ENCODE measurements at places on chromosomes 3 and 15.

DNA sequence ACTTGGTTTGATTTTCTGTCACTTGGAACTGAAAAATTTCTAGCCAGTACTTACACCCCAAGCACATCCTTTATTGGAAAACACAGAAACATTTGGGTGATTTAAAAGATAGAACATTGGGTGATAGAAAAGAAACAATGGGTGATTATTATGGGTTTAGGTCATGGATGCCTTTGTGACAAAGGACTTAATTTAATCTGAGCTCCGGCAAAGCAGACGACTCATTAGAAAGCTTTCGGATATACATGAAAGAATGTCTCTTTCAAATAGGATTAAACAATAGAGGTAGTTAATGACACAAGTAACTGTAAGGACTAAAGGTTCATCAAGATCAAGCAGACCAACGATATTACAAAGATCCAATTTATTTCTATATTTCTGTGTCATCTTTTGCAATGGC, 37.3 kb upstream of the CNTN4 start:
- H3K4me1 ChIP-seq, result no peaks in the 10 kb centered on the region
- no peaks in the 10 kb centered on the region for H3K36me3 ChIP-seq
- no peaks in the 10 kb centered on the region for H3K27me3 ChIP-seq
- no peak overlapping the region for H3K4me3 ChIP-seq

DNA sequence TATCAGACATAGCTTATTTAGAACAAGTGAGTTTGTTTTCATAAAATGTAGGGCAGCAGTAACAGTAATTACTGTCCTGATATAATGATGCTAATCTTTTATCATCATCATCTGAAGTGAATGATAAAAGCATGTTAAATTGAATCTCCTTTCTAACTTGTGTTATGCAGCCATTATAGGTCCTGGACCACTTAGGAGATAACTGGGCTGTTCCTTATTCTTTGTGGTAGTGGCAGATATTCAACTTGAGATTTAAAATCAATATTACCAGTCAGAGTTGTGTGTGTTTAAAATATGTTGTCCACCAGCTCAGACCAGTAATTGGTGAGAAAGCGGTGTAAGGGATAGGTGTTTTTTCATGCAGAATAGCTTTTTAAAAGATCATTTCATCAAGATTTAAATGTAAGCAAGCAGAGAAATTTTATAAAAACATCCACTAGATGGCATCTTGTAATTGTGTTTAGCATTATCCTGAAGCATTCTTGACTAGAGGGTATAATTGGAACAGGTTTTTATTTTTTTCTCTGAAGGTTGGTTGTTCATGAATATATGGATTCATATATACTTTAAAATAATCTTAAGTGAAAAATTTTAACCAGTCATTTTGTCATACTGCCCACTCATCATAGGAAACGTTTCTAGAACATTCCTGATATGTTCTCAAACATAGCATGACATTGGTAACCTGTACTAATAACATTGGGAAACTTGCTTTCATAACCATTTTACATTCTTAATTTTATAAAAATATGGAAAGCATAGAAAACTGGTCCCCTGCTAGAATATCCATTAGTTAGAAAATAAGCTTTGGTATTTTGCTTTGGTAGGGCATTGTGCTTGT, 153.9 kb downstream of the BBX start:
- H3K27ac ChIP-seq, result no peak overlapping the region
- no peak overlapping the region for H3K4me3 ChIP-seq
- no peaks in the 10 kb centered on the region for H3K27me3 ChIP-seq

DNA sequence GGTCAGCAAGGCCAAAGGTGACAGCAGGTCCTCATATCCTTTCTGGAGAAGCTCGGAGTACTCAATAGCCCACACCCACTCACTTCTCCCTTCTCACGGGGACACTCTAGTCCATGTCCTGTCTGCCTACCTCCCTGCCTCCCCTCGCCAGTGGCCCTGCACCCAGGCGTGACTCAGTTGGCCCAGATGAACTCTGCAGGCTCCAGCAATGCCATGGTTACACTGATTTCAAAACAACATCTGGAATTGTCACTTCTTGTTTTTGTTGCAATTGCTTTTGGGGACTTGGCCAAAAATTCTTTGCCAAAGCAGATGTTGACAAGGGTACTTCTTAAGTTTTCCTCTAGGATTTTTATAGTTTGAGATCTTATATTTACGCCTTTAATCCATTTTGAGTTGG, 13.0 kb downstream of the IL16 start:
- no peak for DNase-seq
- no peaks in the 10 kb centered on the region for H3K27me3 ChIP-seq
- no peak overlapping the region for H3K27ac ChIP-seq

DNA sequence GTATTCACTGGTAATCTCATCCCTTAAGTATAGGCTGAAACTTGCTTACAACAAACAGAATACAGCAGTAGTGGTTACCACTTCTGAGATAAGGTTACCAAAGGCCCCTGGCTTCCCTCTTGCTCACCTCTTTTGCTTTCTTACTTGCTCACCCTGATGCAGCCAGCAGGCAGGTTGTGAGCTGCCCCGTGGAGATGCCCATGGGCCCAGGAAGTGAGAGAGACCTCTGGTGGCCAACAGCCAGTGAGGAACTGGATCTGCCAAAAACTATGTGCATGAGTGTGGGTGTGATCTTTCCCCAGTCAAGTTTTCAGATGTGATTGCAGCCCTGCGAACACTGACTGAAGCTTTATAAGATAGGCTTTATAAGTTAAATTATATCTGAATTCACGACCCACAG, 48.7 kb downstream of the NMNAT3 start:
- H3K27me3 ChIP-seq, result no peaks in the 10 kb centered on the region
- no peak overlapping the region for H3K27ac ChIP-seq
- no peak for DNase-seq
- no peak overlapping the region for H3K4me3 ChIP-seq

DNA sequence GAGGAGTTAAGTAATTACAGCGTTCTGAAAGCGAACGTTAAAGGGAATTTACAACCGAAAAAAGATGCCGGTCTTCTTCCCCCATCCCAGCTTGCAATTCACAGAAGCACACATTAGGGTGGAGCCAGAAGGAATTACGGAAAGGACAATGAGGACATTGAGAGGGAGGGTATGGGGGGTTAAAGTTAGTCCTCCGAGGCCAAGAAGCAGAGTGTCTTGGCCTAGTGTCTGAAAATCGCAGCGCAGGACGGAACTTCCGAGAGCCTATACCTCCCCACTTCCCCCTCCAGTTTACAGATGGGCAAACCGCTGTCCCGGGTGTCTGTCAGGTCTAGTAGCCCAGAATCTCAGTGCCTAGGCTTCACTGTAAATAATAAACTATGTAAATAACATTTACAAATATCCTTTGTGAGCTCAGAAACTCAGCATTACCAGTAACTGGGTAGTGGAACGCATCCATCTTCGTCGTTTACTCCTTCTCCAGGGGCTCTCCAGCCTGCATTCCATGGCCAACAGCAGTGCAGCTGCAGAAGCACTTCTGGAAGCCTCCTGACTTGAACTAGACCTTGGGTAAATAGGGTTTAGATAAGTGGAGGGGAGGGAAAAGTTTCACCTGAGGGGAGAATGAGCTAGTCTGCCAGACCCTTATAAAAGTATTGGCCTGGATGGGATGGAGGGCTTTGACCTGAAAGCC, 922 bp downstream of the ADPRH start:
- H3K36me3 ChIP-seq, result no peaks in the 10 kb centered on the region
- no peak for DNase-seq

DNA sequence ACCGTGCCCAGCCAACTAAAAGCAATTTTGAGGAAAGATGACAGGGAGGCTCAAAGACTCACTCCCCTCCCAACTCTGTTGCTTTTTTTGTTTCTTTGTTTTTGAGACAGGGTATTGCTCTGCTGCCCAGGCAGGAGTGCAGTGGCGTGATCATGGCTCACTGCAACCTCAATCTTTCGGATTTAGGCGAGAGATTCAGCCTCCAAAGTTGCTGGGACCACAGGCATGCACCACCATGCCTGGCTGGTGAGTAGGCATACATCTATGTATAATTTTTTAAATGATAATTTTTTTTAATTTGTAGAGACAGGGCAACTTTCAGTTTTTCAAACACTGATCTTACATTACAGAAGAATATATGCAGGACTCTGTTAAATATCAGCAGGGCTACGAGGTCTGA, 15.8 kb upstream of the THUMPD3 start:
- no peak overlapping the region for H3K4me3 ChIP-seq
- DNase-seq, result no peak
- H3K27ac ChIP-seq, result no peak overlapping the region
- peaks cover 3% of the 10 kb centered on the region for H3K4me1 ChIP-seq

Data from liver (tissue), 10 donors.